ENCODE measurements at places on chromosomes 2 and 18.

GRCh38 chr2:235679471-235679870 lies 185.6 kb downstream of the AGAP1 start:
- no peak for DNase-seq

DNA sequence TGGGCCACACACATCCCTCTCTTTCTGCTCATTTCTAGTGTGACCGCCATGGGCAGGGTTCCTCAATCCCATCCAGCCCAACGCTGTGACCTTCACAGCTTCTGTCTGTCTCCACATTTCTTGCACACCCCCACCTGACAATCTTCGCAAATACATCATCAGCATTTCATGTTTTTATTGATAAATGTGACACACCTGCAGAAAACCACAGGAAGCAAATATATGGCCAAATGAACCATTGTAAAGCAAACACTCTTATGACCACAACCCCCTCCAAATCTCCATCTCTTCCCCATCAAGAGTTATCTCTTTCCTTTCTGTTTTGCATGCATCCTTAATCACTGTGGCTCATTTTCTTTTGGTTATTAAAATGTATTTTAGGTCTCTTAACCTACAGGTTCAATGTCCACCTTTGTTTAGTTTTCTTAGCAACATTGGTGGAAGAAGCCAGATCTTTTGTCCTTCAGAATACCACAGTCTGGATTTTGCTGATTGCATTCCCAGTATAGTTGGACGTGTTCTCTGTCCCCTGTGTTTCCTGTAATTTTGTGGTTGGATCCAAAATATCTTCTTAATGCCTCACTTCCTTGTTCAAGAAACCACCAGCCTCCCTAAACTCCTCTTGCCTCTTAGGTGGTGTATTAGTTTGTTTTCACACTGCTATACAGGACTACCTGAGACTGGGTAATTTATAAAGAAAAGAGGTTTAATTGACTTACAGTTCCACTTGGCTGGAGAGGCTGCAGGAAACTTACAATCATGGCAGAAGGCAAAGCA lies 9.8 kb upstream of the NCK2 start:
- no peak for DNase-seq

- no peak for DNase-seq
Observed at GRCh38 chr2:238158509-238159070, at the start of gene ERFE. ERFE (plus strand) TSS chr2:238158970; CDS start chr2:238159008, 38 bp downstream.

DNA sequence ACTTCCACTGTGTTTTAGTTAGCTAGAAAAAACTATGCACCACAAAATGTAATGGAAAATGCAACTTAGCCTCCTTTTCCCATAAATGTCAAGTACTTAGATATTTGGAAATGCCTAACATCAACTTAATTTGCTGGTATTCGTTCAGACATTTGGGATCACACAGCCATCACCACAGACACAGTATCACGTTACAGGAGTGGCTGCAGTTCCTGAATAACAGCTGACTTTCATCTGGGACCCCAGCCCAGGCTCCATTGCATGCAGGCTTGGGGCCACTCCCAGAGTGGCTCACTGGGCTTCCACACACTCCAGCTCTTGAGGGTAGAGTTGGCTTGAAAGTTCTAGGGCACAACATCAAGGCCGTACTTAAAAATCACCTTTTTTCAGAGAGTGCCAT lies 9.3 kb downstream of the TMEM182 start:
- no peak for DNase-seq

GRCh38 chr2:46239175-46239846 lies 57.9 kb upstream of the EPAS1 start:
- DNase-seq, result no peak

- DNase-seq, result no peak
Observed at GRCh38 chr18:4358618-4359017, 96.5 kb downstream of the DLGAP1 start.

GRCh38 chr2:43421194-43421593 lies 174.6 kb downstream of the THADA start:
- no peak for DNase-seq

- DNase-seq, result no peak
Observed at GRCh38 chr18:31683106-31683505, 1.3 kb downstream of the B4GALT6 start.

DNA sequence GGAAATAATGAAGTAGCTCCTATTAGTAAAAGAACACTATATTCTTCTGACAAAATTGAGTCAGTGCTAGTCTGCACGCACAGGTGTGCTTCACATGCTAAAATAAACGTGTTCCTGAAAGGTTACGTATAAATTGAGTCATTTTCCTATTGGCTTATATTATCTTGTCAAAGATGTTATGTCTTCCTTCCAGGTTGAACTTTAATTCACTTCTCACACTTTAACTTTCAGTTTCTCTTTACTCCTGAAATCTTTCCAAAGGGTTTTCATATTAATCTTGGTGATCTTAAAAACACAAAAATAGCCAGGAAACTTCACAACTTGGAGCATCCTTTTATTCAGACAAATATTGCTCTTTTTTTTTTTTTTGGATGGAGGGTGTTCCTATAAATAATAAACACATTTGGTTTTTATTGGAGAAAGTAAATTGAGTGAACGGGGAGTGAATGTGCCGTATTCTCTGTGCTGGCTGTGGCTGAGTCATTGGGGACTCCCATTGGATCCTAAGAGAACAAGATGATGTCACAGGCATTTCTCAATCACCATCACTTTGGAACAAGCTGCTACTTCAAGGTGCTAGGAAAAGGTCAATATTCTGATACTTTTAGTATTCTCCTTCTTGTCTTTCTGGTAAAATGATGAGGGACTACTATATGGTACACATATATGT lies 150.2 kb upstream of the SPATS2L start:
- no peak for DNase-seq

DNA sequence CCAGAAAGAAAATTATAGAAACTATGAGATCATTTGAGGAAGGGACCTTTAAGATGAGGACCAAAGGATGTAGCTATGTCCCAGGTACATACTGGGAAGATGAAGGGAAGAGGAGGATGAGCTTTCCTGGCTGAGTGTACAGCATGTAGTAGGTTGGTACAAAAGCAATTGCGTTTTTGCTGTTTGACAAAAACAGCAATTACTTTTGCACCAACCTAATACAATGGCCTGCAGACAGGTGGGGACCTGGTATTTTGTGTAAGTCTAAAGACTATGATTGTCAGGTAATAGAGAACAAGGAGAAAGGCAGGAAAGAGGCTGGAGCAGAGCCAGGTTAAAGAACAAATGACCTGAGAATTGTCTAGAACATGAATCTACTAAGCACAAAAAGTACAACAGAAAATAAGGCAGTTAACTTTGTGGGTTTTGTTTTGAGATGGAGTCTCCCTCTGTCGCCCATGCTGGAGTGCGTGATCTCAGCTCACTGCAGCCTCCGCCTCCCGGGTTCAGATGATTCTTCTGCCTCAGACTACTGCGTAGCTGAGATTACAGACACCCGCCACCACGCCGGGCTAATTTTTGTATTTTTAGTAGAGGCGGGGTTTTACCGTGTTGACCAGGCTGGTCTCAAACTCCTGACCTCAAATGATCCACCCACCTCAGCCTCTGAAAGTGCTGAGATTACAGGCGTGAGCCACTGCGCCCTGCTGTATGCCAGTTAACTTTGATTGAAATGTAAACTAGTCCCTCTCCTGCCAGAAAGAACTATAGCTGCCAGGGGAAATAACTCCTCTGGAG lies 3.2 kb upstream of the TGOLN2 start:
- DNase-seq, result no peak

GRCh38 chr2:165268754-165269153 lies 29.5 kb downstream of the SCN2A start:
- DNase-seq, result no peak

DNA sequence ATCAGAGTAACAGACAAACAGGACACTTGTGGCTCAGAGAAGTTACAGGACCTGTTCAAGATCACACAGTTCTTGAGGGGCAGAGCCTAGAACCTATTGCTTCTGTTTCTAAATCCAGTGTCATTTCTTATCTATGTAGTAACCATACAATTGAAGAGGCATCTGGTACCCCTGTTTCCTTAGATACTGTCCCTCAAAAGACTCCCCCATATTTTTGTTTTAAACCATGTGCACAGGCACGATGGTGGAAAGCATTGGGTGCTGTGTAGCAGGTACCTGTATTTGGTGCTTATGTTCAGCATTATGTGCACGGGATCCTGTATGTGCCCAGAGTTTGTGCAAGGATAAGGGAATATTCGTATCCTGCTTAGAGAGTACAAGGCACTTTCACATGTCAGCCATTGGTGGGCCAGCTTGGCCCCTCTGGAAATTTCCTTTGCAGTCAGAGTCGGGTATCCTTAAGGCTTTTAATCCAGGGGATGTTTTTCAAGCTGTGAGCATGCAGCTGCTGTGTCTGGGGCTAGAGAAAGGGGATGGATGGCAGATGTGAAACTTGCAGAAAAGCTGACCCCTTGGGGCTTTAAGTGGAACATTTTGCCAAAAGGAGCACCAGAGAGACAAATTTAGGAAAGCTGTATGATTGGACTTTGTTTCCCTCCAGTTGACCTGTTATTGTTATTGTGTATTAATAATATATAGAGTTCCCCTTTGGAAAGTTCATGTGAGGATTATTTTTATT lies 2.1 kb downstream of the LBH start:
- no peak for DNase-seq

- DNase-seq, result no peak
Observed at GRCh38 chr2:71459084-71459431, 5.7 kb downstream of the DYSF start.
